ENCODE measurements at places on chromosomes 2 and 18.
A peak's percentile ranks its signal among the peaks of the same experiment; 100 is the strongest.

- no peak for DNase-seq
These were observed 954 bp downstream of the RAPGEF4 start for GRCh38 chr2:172736424-172737174.

DNA sequence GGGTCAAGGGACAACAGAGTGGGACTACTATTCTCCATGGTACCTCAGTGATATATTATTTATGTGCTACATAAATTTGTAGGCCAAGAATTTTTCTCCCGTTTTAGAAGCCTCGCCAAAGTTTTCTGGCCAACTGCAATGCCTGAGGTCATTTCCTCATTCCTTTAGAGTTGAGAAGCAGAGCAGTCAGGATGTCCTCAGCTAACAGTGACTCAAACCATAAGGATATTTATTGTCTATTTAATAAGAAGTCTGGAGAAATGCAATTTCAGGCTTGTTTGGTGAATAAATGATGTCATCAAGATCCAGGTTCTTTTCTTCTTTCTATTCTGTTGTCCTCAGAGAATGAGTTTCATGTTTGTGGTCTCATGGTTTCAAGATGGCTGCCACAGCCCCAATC is 91.0 kb downstream of the ADCYAP1 start:
- peak; percentile 92 for DNase-seq

GRCh38 chr2:226791487-226792081 is 8.0 kb downstream of the IRS1 start:
- peak; percentile 86 for DNase-seq

- DNase-seq = peak; percentile 65
These were observed 13.2 kb upstream of the CHRNA1 start for GRCh38 chr2:174777347-174778084.

DNA sequence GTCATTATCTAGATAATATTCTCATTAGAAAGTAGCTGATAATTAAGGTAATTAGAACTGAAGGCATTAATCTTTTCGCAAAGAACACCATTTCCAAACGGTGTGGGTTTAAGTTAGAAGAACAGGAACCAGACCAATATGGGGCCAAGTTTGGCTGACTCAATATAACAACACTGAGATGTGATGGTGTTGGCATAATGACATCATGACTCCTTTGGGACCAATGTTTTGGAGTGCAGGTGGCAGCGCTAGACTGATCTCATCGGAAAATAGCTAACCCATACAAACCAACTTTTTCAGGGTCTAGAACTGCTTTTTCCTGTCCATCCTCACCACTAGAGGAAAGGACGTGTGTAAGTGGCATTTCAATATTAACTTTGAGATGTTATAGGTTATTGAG is 1171.7 kb upstream of the ZEB2 start:
- DNase-seq = no peak

GRCh38 chr2:5740817-5741216 is 48.6 kb downstream of the SOX11 start:
- peak; percentile 6 for DNase-seq
